ENCODE measurements at places on chromosomes 5 and 9. TPM values are rescaled to one million over a fixed set of nuclear protein-coding genes. Genes with fewer than 3 reads are reported as not detected.

- no peaks in the 10 kb centered on the region for H3K27me3 ChIP-seq
- DNase-seq, result no peak
- H3K4me3 ChIP-seq, result no peak overlapping the region
- no peaks in the 10 kb centered on the region for H3K4me1 ChIP-seq
- peaks cover 93% of the 10 kb centered on the region for H3K36me3 ChIP-seq
- no peak overlapping the region for H3K27ac ChIP-seq
Observed at GRCh38 chr9:132283863-132284262, 70.9 kb downstream of the SETX start.

DNA sequence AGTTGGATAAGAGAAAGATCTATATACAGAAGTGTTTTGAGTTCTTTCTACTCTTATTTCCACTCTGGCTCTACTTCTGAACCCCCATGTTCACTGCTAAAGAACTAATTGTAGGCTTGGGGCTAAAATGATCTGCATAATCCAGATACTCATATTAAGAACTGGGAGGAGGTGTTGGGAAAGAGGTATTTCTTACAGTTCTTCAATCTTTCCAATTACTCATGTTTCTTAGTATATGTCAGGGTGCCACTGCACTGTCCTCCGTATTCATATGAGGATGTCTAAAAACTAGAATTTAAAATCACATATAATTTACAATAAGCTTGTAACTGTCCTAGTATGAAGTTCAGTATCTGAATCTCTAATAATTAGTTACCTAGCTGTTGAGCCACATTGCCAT lies 12.7 kb downstream of the NIPBL start:
- no peaks in the 10 kb centered on the region for H3K27me3 ChIP-seq
- H3K4me3 ChIP-seq, result no peak overlapping the region
- H3K27ac ChIP-seq, result no peak overlapping the region
- DNase-seq, result no peak
- H3K36me3 ChIP-seq, result peaks cover 5% of the 10 kb centered on the region
- H3K4me1 ChIP-seq, result peaks cover 14% of the 10 kb centered on the region

DNA sequence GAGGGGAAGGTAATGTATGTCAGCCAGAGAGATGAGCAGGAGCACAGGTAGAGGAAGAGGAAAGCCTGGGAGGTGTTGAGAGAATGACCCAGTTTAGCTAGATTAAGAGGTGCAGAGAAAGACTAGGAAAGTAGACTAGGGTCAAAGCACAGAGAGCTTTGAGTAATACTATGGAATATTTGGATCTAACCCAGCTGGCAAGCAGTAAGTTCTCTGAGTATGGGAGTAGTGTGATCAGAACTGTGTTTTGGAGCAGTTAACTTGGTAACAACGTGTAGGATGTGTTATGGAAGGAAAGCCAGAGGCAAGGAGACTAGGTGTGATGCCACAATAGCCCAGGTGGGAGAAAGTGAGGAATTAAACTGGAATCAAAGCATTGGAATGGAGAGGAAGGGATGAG lies 84.9 kb upstream of the PTGER4 start:
- no peak overlapping the region for H3K27ac ChIP-seq
- DNase-seq, result no peak
- H3K4me1 ChIP-seq, result no peaks in the 10 kb centered on the region
- no peaks in the 10 kb centered on the region for H3K27me3 ChIP-seq

DNA sequence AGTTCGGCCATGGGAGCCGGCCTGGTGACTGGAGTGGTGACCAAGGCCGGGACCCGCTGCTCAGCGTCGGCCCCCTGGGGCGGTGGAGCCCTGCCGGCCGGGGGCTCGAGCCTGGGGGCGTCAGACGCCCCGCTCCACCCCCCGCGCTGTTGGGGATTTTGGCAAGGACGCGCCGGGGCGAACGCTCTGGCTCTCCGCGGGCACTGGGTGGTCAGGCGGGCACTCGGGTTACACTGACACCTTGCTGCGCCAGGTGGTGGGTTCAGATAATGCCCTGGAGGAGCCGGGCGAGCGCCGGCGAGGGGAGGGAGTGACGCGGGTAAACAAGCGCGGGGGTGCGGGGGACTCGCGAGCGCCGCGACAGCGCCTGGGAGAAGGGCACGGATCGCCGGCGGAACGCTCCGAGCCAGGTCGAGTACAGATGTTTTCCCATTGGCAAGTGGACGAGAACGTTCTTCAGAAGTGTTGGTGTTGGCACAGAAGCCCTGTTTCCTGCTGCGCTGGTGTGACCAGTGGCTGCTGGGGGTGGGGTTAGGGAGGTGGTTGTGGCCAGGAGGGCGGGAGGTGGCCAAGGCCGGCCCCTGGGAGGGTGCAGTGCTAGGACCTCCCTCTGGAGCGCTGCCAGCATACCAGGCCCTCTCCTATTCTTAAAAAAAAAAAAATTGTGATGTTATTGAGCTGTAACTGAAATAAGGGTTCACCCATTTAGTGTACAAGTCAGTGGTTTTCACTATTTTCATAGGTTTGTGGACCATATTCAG lies 773 bp downstream of the SQSTM1 start:
- H3K36me3 ChIP-seq, result peaks cover 36% of the 10 kb centered on the region
- peak overlapping the region; percentile 98 for H3K27ac ChIP-seq
- peaks cover 67% of the 10 kb centered on the region for H3K4me1 ChIP-seq
- no peaks in the 10 kb centered on the region for H3K27me3 ChIP-seq
- H3K4me3 ChIP-seq, result peak overlapping the region; percentile 90

GRCh38 chr9:21027295-21027694 lies 4.1 kb downstream of the HACD4 start:
- DNase-seq, result no peak
- no peaks in the 10 kb centered on the region for H3K36me3 ChIP-seq
- H3K27ac ChIP-seq, result no peak overlapping the region
- peaks cover 12% of the 10 kb centered on the region for H3K4me1 ChIP-seq
- no peak overlapping the region for H3K4me3 ChIP-seq

DNA sequence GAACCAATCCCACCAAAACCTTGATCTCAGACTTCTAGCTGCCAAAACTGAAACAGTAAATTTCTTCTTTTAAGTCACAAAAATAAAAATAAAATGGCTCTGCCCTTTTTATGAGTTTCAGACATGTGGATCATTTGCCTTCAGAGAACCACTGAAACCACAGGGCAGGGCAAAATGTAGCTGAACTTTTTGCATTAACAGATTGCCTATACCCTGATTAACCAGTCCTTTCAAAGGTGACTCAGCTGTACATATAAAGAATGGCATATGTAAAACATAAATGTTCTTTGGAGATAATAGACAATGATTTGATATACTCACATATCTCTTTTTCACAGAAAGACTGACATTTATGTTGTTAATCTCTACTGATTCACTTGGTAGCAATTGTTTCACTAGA lies 187.1 kb upstream of the GRIN3A start:
- no peak overlapping the region for H3K27ac ChIP-seq
- H3K4me1 ChIP-seq, result no peaks in the 10 kb centered on the region
- no peaks in the 10 kb centered on the region for H3K27me3 ChIP-seq
- H3K4me3 ChIP-seq, result no peak overlapping the region

GRCh38 chr5:112535356-112535755 lies 116.3 kb upstream of the EPB41L4A start:
- no peaks in the 10 kb centered on the region for H3K36me3 ChIP-seq
- DNase-seq, result no peak
- no peak overlapping the region for H3K4me3 ChIP-seq
- no peaks in the 10 kb centered on the region for H3K27me3 ChIP-seq
- H3K27ac ChIP-seq, result no peak overlapping the region

- peaks cover 3% of the 10 kb centered on the region for H3K4me1 ChIP-seq
- H3K4me3 ChIP-seq, result no peak overlapping the region
- no peak for DNase-seq
- H3K27ac ChIP-seq, result no peak overlapping the region
- no peaks in the 10 kb centered on the region for H3K27me3 ChIP-seq
- peaks cover 10% of the 10 kb centered on the region for H3K36me3 ChIP-seq
Observed at GRCh38 chr5:134656690-134657089, 8.1 kb downstream of the SEC24A start.

DNA sequence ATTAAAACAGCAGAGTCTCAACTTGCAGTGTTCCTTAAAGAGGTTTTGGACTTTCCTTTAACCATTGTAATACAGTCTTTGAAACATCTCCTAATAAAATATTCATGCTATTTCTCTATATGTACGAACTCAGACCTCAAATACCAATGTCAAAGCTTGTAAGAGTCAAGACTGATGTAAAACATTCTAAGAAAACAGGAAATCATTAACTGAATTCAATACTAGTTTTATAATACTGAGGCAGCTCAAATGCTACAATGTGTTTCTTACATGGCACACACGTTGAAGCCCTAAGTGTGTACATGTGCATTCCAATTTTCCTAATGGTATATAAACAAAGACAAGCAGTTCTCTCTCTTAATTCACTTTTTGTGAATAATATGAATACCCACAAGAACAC lies 11.6 kb downstream of the PSIP1 start:
- no peak for DNase-seq
- H3K4me3 ChIP-seq, result no peak overlapping the region
- peaks cover 8% of the 10 kb centered on the region for H3K36me3 ChIP-seq
- H3K27me3 ChIP-seq, result no peaks in the 10 kb centered on the region

GRCh38 chr9:118271331-118271730 lies 567.1 kb downstream of the TLR4 start:
- no peaks in the 10 kb centered on the region for H3K27me3 ChIP-seq
- H3K4me1 ChIP-seq, result no peaks in the 10 kb centered on the region
- H3K36me3 ChIP-seq, result no peaks in the 10 kb centered on the region
- H3K27ac ChIP-seq, result no peak overlapping the region

DNA sequence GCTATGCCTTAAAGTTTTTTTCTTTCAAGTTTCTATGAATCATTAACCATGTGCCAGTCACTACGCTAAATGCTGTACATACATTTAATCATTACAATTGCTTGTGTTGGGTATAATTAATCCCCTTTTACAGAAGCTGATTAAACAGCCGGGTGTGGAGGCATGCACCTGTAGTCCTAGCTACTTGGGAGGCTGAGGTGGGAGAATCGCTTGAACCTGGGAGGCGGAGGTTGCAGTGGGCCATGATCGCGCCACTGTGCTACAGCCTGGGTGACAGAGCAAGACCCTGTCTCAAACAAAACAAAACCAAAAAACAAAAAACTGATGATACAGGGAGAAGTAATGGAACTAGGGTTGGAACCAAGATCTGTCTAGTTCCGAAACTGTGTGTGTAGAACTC lies 1.2 kb upstream of the UBE2R2 start:
- peak overlapping the region; percentile 49 for H3K4me3 ChIP-seq
- DNase-seq, result no peak
- peaks cover 11% of the 10 kb centered on the region for H3K4me1 ChIP-seq
- no peaks in the 10 kb centered on the region for H3K27me3 ChIP-seq
- H3K27ac ChIP-seq, result peak overlapping the region; percentile 95
- H3K36me3 ChIP-seq, result no peaks in the 10 kb centered on the region

DNA sequence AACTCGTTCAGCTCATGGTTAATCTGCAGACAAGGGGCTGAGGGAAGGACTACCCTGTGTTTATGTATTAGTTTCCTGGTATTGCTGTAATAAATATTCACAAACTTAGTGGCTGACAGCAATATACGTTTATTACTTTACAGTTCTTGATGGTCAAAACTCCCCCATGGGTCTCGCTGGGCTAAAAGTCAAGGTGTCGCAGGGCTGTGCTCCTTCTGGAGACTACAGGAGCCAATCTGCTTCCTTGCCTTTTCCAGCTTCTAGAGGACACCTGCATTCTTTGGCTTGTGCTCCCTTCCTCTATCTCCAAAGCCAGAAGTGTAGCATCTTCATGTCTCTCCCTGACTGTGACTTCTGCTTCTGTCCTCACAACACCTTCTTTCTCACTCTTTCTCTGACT lies 653.8 kb upstream of the RIOK2 start:
- H3K27me3 ChIP-seq, result no peaks in the 10 kb centered on the region
- H3K27ac ChIP-seq, result no peak overlapping the region
- no peak for DNase-seq
- no peaks in the 10 kb centered on the region for H3K4me1 ChIP-seq

DNA sequence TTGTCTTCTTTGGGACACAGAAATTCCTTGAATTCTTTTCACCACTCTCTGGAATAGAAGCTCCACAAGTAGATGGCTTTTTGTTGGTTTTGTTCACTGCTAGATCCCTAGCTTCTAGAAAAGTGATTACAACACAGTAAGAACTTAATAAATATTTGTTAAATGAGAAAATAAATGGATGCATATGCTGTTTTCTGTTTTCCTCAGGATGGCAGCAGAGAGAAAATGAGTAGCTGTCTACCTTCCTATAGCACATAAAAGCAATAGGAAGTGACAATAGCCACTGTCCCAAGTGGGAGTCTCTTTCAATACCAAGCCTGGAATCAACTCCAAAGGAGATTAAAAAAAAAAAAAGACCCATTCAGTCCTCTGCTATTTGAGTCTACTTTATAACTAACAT lies 100.6 kb upstream of the NREP start:
- H3K4me3 ChIP-seq, result no peak overlapping the region
- H3K27ac ChIP-seq, result no peak overlapping the region
- H3K4me1 ChIP-seq, result no peaks in the 10 kb centered on the region

GRCh38 chr9:9791611-9792010 lies 821.2 kb downstream of the PTPRD start:
- H3K27ac ChIP-seq, result no peak overlapping the region
- no peaks in the 10 kb centered on the region for H3K27me3 ChIP-seq
- H3K36me3 ChIP-seq, result no peaks in the 10 kb centered on the region
- DNase-seq, result no peak
- H3K4me3 ChIP-seq, result no peak overlapping the region

- no peaks in the 10 kb centered on the region for H3K4me1 ChIP-seq
- H3K27me3 ChIP-seq, result peaks cover 23% of the 10 kb centered on the region
- no peaks in the 10 kb centered on the region for H3K36me3 ChIP-seq
- DNase-seq, result no peak
- no peak overlapping the region for H3K27ac ChIP-seq
- no peak overlapping the region for H3K4me3 ChIP-seq
Observed at GRCh38 chr9:121670431-121670830, 19.0 kb downstream of the DAB2IP start.

DNA sequence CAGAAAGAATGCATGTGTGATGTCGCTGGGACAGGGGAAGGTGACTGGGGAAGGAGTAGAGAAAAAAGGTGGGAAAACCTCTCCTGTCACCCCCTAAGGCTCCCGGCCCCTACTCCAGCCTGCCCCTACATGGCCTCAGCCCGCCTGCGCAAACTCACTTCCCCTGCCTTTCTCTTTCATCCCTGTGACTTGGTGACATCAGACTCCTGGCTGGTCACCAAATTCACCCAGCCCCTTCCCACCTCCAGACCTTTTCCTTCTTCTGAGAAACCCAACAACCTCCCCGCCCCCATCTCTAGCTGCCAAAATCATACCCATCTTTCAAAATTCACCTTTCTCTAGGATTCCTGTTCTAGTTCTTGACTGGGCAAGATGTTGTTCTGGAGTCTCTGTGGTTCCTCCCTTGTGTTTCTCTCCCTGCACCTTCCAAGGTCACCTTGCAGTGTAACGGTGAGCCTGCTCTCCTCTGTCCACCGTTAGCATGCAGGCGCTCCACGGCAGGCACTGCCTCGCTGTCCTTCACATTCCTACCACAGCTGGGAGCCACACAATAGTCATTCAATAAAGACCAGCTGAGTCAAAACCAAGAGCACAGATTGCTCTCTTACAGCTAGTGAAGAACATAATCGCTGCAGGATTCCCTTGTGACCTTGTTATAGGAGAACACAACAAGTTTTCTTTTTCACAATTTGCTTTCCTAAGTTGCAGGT lies 134.5 kb downstream of the FANCC start:
- H3K4me3 ChIP-seq, result no peak overlapping the region
- H3K27me3 ChIP-seq, result no peaks in the 10 kb centered on the region
- no peaks in the 10 kb centered on the region for H3K4me1 ChIP-seq
- no peak overlapping the region for H3K27ac ChIP-seq
- H3K36me3 ChIP-seq, result peaks cover 8% of the 10 kb centered on the region

BAAT gene
- total RNA-seq, result 0.36 TPM

PCDHGB1 gene
- not detected for total RNA-seq

SYNPO gene
- 0.43 TPM for total RNA-seq

SPINK13 gene
- not detected for total RNA-seq

PCDHB11 gene
- not detected for total RNA-seq

BRD3 gene
- 60.5 TPM for total RNA-seq

FAM221B gene
- total RNA-seq, result not detected

RAD17 gene
- 30.7 TPM for total RNA-seq
